ENCODE measurements at places on chromosomes 4 and X. TPM values are rescaled to one million over a fixed set of nuclear protein-coding genes. Genes with fewer than 3 reads are reported as not detected.

GRCh38 chr4:93870876-93871458 lies 42.4 kb downstream of the ATOH1 start:
- no peak for DNase-seq

GRCh38 chrX:5236096-5236495 lies 992.6 kb downstream of the NLGN4X start:
- no peak for DNase-seq

GRCh38 chr4:81507530-81507929 lies 35.8 kb upstream of the RASGEF1B start:
- DNase-seq = no peak

PKD2 gene
- 25.1 TPM for total RNA-seq

ASMT gene
- not detected for total RNA-seq

C4orf51 gene
- not detected for total RNA-seq

Data from cardiac septum (tissue), 1 donor.